ENCODE measurements at places on chromosomes 4 and X.

DNA sequence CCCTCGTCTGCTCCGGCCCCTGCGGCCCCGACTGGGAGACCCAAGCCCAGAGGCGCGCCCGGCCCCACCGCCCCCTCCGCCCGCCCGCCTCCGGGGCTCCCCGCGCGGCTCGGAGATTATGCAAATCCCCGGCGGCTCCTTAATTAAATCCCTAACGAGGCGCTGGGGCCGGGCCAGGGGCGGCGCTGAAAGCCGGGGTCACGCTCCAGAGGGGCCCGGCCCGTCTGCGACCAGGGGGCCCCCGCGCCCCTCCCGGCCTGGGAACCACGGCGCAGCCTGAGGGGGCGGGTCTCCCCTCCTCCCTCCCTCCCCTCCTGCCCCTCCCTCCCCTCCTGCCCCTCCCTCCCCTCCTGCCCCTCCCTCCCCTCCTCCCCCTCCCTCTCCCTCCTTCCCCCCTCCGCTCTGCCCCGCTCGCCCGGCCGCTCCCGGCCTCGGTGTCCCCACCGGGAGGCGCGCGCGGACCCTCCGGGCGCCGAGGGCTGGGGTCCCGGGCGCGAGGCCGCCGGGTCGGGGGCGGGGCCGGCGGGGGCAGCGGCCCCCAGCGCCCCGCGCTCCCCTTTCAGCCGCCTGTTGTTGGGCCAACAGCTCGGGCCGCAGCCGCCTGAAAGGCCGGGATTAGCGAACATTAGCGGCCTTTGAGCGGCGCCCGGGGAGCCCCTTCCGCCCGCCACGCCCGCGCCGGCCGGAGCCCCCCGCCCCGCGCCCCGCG is 25.9 kb upstream of the FGFR3 start:
- DNase-seq = no peak

GRCh38 chr4:122542411-122543236 is 78.2 kb downstream of the IL21 start:
- DNase-seq = no peak

GRCh38 chr4:32858971-32859370 is 2138.8 kb downstream of the PCDH7 start:
- no peak for DNase-seq

- DNase-seq = peak; percentile 45
Observed at GRCh38 chrX:132292793-132293192, 73.5 kb upstream of the RAP2C start.

- DNase-seq = no peak
Observed at GRCh38 chr4:38493066-38493465, 170.9 kb upstream of the KLF3 start.

GRCh38 chr4:74308215-74308614 is at the start of gene EPGN:
Gene EPGN, plus strand, starts transcription at chr4:74308470. Its CDS starts 64 bp downstream, at chr4:74308534.
- no peak for DNase-seq

DNA sequence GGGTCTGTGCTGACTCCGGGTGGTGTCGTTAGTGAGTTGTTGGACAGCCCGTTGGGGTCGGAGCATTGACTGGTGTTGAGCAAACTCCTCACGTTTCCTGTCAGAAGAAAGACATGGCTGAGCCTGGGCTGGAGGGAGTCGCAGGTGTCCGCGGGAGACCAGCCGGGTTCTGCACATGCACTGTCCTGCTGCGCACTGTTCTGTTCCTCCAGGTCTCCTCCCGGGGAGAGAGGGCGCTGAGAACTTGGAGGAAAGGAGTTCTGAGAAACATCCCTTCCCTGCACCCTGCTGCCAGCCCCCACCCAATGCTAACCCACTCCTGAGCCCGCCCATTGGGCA is 1.1 kb downstream of the ZNF141 start:
- no peak for DNase-seq

GRCh38 chrX:68950937-68951336 is 122.1 kb downstream of the EFNB1 start:
- DNase-seq = no peak

DNA sequence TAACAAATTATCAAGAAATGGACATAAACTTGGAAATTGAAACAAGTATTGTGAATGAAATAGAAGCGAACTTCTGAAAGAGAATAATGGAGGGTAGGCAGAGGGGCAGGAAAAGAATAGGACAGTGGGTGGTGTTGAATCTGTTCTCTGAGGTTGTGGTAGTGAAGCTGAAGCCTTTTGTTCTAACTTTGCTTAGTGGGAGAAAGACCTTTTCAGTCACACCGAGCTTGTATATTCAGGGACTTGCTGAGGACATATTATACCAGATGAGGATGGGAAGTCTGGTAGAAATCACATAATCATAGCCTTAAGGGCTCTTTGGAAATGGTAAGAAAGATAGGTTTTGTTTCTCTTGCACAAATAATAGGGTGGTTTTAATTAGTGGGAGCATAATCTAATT is 115.4 kb upstream of the NDST4 start:
- DNase-seq = no peak

DNA sequence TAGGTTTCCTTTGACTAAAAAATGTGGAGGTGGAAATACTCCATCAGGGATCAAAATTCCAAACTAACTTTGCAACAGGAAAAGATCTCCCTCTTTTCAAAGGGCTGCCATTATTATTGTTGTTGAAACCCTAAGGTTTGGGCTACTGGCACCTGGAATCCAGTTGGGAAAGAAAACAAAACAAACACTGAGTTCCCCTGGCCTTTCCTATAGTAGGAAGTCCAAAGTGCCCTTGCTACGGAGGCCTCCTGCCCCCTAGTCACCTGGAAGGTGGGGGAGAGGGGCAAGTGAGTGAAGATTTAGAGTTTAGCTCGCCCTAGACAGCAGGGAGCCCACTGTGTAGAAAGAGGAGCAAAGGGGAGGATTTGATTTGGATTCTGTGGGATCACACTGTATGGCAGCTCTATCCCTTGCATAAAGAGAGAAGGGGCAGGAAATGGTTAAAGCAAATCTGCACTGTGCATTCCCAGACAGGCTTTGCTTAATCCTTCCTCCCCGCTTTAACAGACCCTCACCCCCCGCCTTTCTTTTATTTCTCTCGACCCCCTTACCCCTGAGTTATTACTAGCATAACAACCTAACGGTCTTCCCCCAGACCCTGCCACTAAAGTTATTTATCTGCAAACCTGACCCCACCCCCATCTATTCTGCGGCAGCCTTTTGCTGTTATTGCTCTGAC is 627 bp upstream of the FAT4 start:
- no peak for DNase-seq

- no peak for DNase-seq
Observed at GRCh38 chr4:6487466-6487865, 15.1 kb upstream of the PPP2R2C start.

DNA sequence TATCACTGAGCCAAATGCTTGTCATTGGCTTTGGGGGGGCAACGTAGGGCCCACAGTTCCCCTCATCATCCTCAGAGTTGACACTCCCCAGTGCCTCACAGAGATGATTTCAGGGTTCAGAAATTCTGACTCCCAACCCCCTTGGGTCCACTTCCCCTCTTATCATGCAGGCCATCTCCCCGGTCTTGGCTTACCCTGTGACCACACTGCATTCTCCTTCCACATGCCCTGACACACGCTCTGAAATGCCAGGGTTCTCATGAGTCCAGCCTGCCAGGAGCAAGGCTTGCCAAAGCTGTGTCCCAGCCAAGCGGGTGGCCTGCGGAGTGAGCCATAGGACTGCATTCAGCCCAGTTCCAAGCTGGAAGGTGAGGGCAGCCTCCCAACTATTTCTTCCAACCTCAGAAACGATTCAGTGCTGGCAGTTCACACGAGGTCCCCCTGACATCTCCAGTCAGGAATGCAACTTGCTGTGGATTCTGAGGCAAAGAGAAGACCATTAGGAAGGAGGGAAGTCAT is 101.2 kb downstream of the SMIM20 start:
- peak; percentile 28 for DNase-seq

GRCh38 chrX:108541286-108541685 is 101.6 kb downstream of the COL4A5 start:
- DNase-seq = no peak

- DNase-seq = no peak
Observed at GRCh38 chr4:139900964-139901376, 235.4 kb downstream of the MGST2 start.

- no peak for DNase-seq
Observed at GRCh38 chr4:99024481-99025275, 29.2 kb downstream of the METAP1 start.

DNA sequence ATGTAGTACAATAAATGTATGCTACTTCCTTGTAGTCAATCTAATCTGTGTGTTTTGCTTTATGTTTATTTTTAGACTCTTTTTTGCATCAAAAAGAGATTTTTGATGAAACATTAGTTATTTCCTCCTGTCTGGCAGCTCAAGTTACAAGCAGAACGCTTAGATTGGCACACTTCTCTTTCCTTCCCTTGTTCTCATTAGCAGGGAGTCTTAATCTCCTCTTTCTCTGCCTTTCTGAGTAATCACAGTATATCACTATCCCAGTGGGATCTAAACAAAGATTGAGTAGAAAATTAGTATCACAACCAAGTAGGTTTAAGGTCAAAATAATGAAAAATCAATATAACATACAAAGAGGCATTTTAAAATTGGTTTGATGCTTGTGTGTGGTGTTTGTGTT is 1192.6 kb downstream of the C4orf33 start:
- DNase-seq = no peak

DNA sequence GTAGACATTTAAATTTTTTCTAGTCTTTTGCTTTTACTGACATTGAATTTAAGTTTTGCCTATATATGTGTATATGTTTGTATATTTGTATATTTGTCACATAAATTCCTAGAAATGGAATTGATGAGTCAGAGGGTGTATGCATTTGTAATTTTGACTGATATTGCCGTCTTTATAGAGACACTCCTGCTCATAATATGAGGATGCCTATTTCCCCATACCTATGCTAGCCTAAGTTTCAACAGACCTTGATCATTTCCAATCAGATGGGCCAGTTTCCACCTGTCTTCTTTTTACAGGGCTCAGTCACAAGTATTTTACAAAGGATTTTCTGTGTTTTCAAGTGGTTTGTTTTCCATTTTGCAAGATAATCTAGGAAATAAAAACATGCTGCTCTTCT is 10.8 kb downstream of the PDLIM5 start:
- no peak for DNase-seq

GRCh38 chrX:20374450-20374849 is 107.7 kb upstream of the RPS6KA3 start:
- peak; percentile 7 for DNase-seq

- no peak for DNase-seq
Observed at GRCh38 chr4:1022051-1022738, 10.8 kb downstream of the FGFRL1 start.

- no peak for DNase-seq
Observed at GRCh38 chr4:153933915-153934687, 145.2 kb upstream of the SFRP2 start.

DNA sequence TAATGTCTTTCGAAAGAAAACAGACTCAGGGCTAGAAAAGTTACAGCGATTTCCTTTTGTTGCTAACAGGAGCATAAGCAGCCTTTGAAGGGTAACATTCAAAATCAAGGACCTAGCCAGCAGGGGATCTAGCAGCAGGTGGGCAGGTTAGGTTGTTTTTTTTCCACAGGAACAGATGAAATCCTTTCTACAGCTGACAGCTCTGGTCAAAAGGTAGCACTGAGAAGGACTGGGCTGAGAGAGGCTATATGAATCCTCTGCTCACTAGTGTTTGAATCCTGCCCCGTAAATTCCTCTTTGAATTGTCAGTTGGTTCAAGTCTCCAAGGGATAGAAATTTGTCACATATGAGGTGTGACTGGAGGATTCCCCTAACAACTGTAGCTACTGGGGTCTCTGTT is 188.2 kb downstream of the SH2D1A start:
- DNase-seq = no peak

DNA sequence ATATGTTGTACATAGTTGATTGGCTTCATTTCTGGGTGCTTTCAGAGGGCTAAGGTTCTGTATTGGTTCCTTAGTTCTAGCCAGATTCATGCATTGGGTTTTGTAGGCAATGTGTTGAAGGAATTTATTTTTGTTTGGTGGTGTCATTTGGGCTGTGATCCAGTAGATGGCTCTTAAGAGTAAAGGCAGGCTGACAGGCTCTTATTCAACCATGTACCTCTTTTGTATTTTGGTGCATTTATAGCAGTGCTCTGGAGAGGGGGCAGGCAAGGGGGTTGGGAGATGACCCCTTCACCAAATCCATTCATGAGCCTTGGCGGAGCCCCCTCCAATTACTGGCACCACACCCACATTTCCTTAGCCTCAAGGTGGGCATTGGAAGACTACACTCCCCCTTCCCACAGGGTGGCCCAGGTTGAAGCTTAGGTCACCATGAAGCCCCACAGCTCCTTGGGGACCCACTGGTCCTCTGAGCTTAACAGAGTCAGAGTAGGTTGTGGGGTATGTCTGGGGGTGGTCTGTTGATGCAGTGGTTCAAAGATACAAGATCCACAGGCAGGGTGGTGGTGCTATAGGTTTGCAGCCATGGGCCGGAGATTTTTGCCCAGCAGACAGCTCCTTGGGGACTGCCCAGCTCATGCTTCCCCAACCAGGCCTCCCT is 143.0 kb upstream of the GNPDA2 start:
- DNase-seq = no peak

DNA sequence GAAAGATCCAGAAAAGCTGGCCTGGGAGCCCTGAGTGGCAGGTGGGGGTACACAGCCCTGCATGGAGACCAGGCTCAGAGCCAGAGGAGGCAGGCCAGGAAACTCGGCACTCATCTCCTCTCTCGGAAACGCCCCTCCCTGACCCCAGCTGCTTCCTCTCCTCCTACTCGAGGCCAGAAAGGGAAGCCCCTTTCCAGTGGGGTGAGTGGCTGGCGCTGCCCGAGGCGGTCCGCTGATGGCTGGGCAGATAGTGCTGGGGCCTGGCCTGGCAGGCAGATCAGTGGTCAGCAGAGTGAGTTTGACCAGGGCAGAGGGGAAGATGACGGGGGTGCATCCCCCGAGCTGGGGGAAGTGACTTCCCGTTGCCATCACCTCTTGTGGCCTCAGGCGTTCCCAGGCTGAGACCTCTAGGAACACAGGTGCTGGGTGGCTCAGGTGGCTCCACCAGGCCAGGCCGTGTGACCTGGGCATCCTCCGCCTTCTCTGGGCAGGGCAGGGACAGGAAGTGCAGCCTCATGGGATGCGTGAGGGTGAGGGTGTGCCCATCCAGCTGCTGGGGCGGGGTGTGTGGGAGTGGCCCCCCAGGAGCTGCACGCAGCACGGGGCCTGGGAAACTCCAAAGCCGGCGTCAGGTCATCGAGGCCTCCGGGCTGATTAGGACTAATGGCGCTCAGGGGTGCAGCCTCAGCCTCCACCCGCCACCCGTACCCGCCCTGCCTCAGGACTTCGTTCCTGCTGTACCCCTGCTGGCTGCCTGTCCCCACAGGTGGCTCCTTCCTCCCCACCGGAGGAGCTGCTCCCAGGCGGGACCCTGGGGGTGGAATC is 5.7 kb downstream of the SH3BP2 start:
- no peak for DNase-seq

DNA sequence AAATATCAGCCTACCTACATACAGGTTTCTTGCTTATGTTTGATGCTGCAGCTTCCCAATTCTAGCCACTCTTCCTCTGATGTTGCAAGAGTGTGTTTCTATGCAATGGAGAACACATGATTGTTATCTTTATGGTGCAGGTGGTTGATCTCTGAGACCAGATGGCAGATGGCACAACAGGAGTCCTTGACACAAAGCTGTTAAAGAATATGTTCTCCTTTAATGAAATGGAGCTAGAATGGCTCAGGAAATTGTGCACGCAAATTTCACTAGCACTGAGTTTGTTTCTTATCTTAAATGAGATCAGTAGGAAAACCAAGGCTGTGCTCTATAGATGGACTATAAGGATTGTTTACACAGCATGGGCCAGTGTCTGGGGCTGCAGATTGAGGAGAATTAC is 29.9 kb upstream of the TTC29 start:
- no peak for DNase-seq

- DNase-seq = no peak
Observed at GRCh38 chr4:158446106-158446505, 75.6 kb upstream of the RXFP1 start.
